ENCODE measurements at places on chromosomes 5 and 9.

DNA sequence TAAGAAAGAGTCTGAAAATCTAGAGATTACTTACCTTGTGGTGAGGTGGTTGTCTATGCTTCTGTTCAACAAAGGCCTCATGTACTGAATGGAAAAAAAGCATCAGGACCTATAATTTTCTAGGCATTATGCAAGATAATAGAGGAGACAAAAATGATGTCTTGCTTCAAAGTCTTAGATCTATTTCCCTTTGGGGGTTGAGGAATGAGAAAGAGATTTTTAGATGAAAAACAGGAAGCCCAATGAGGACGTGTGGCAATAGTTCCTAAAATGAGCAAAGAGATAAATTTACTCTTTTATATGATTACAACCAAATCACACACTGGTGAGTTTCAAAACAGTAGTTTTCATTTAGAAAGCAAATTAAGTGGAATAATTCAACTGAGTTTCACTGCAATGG is 99.5 kb downstream of the GHR start:
- DNase-seq = no peak

DNA sequence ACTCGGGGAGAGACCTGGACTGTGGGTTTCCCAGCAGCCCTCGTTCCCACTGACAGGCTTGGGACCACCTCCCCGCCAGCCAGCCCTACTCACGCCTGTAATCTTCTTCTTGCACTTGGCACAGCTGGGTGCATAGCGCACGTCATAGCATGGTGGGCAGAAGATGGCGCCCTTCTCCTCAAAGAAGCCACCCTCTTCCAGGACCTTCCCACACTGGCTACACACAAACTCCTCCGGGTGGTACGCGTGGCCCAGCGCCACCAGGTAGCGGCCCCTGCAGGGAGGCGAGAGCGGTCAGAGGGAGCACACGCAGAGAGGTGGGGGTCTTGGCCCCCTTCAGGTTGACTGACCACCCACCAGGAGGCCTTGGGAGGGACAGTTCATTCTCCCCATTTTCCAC is 9.4 kb downstream of the PDLIM7 start:
- no peak for DNase-seq

DNA sequence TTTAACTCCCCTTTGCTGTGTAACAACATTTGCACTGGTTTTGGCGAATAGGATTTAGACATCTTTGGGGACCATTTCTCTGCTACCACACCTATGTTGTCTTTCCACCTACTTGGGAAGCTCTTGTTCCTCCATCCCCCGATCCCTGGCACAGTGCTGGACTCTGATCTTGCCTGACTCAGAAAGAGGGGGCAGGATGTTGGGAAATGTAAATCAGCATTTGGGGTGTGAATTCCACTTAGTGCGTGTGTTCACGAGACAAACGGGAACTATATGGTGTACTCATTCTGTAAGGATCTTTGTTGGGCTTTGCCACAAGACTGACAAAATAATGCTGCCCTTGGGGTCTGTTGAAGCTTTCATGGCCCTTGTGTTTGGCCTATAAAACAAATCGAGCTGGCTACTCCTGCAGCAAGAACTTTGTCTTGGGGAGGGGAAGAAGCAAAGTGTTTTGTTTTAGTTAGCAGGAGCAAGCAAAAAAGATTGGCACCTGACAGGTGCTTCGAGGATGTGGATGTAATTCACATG is 18.5 kb downstream of the TMEM268 start:
- no peak for DNase-seq

- DNase-seq = no peak
These were observed 4.8 kb downstream of the NR2F1 start for GRCh38 chr5:93587597-93588351.

DNA sequence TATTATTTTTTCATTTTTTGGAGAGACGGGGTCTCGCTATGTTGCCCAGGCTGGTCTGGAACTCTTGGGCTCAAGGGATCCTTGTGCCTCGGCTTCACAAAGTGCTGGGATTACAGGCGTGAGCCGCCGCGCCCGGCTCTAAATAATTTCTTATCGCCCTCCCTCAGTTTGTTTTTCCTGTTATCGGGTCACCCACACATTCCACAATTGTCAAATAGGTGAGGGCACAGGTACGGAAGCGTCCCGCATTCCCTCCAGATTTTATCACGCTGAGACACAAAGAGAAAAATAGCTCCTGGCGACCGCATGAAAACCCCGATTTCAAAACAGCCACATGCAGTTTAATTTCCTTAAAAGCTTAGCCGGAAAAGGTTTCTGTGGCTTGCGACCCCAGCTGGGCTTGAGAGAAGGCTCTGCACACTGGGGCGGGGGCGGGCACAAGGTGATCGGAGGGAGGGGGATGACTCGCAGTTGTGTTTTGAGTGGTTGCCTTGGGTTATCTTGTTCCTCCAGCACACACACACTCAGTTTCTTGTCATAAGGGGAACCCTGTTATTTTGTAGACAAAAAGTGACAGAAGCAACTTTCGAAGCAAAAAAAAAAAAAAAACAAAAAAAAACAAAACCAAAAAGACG is 717 bp upstream of the IQGAP2 start:
- DNase-seq = peak; percentile 92

DNA sequence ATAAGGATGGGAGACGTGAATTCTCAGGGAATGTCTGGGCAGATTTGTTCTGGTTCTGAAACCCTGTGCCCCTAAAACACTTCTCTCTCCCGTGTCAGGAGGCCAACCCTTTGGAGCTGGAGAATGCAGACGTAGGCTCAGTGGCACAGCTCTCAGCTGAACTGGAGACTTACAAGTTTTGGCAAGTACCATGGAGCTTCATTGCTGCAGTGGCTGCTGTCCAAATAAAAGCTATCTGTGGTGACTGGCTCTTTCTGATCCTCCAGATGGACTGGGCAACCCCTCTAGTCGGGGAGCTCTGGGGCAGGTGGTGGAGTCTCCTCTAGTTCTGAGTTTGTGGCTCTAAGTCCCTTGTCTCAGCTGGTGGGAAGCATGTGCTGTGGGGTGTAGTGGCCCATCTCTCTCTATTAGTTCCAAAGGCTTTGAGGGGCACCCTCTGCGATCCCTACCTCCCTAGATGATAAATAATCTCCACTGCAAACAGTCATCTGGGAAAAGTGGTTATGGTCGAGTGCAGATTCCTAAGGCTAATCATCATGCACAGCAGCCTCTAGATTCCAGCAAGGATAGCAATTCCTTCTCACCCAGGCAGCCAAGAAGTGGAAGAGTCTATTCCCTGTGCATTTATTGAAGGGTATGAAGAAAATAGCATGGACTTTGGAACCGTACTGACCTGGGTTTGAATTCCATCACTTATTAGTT is 204.2 kb upstream of the KLF4 start:
- no peak for DNase-seq

- no peak for DNase-seq
These were observed 72.4 kb upstream of the LHFPL2 start for GRCh38 chr5:78720997-78721396.

GRCh38 chr9:7665874-7666273 is 133.7 kb downstream of the DMAC1 start:
- no peak for DNase-seq

DNA sequence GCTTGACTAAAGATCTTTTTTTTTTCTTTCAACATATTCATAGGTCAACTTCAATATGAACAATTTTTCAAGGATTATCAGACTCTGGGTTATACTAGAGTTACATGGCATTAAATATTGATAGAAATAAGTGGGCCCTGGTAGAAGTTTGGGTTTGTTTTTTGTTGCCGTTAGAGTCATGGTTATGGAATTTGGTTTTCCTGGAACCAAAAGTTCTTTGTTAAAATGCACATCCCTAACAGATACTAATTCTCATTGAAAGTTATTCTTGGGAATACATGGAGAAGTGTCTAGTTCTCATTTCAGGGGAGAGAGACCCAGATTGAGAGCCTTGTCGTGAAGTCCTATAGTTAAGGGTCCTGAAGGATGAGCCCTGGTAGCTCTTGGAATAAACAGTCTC is 124.9 kb downstream of the FGF1 start:
- no peak for DNase-seq

DNA sequence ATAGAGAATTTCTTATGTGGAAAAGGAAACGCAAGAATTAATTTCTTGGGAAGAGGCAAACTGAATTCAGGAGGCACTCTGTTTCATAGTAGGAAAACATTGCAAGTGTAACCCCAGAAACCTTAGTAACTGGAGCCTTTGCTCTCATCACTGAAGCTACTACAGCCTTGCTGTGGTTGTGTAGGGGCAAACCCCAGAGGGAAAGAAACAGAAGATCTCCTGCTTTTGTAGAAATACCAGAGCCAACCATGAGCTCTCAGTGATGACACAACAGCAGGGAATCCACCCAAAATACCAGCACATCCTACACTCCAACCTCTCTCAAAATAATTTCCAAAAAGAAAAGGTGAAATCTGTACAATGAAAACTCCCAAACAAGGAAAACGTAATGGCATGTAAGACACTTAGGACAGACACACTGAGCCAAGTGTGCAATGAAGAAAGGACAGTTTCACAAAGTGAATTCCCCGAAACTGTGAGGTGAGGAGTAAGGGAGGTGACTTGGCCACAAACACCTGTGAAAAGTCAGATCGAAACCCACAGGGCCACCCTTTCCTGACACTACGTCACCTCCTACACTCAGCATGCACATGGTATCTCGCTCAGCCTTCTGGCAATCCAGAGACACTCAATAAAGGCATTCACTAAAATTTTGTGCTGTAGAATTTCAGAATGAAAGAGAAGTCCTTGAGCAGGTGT is 8.5 kb upstream of the ACSL6 start:
- peak; percentile 94 for DNase-seq

- no peak for DNase-seq
These were observed 57.7 kb downstream of the GPBP1 start for GRCh38 chr5:57231607-57232006.

DNA sequence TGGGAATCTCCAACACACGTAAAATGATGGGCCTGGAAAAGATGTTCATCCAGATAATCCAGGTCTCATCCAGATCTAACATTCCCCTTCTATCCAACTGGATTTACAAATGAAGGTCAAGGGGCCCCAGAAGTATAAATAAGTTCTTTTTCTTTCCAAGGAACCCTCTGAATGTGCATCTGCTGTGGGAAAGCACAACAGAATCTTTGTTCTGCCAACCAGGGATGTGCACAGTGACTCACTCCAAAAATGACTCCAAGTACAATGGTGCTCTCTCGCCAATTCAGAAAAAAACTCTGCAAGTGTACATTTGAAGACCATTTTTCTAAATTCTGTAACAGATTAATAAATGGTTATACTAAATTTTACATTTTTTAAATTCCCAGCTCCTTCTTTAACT is 12.4 kb downstream of the RAPGEF6 start:
- DNase-seq = no peak

GRCh38 chr9:90927496-90927895 is 125.9 kb downstream of the SYK start:
- DNase-seq = no peak
